ENCODE measurements at places on chromosomes 12 and 14.
A peak's percentile ranks its signal among the peaks of the same experiment; 100 is the strongest.

DNA sequence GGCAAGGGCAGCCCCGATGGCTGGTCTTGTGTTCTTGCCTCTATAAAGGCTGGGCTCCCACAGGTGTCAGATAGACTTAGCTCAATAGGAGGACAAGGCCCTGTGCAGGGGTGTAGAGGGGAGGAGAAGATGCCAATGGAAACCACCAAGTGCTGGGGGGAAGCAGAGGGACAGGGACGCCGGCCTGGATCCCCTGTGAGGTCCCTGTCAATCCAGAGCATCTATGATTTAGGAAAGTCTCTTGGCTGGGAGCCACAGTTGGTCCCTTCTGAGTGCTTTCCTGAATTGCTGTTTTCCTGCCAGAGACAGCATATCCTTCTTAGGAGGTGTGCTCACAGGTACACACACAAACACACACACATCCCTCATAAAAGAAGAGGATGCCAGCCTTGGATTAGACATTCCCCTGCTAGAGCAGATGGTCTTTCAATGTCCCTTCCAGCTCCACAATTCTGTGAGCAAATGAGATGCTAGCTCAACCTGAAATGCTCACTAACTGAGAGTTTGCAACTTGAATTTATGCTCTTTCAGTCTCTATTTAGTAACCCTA is 62.7 kb downstream of the TTC7B start:
- DNase-seq, result no peak

GRCh38 chr12:5305425-5305824 is 126.5 kb upstream of the NTF3 start:
- DNase-seq, result no peak

GRCh38 chr12:16681196-16681595 is 75.2 kb upstream of the LMO3 start:
- DNase-seq, result no peak

DNA sequence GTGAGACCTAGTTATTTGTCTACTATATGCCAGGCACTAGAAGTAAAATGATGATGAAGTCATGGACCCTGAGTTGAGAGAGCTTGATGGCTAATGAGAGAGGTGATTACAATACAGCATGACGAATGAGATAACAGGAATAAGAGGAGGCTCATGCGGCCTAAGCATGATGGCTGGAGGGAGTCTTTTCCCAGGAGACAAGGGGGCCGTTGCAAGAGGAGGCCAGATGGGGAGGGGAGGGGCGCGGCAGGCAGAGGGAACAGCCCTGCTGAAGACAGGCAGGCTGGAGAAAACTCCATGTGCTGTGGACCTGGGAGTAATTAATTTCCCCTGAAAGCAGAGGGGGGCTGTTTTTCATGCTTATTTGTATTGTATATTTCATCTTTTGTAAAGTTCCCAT is 144.7 kb upstream of the RFLNA start:
- DNase-seq, result no peak

DNA sequence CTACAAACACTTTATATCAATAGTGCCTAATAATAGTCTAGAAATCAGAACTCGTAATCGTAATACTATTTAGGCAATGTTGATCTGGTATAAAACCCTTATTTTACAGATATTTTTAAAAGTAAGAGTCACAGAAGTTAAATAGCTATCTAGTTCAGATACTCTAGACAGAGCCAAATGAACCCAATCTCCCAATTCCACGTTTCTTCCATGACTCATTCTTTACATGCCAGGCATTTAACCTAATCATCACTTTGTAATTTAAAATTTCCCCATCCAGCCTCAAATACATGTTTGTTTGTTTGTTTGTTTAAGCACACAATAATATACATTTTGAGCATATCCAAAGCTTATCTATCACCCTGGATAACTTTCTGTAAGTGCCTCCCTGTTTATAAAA is 36.4 kb upstream of the GARIN6 start:
- DNase-seq, result peak; percentile 39

- peak; percentile 76 for DNase-seq
Measured at GRCh38 chr14:77580964-77581505, 35.4 kb downstream of the SPTLC2 start.
